HepG2 (cell line): ENCODE measurements at places on chromosomes 2 and 18.
A peak's percentile ranks its signal among the peaks of the same experiment; 100 is the strongest.

- DNase-seq = no peak
These were observed 31.2 kb upstream of the C1GALT1C1L start for GRCh38 chr2:43707255-43708015.

- no peak for DNase-seq
These were observed 86.8 kb upstream of the SNTG2 start for GRCh38 chr2:863732-864450.

DNA sequence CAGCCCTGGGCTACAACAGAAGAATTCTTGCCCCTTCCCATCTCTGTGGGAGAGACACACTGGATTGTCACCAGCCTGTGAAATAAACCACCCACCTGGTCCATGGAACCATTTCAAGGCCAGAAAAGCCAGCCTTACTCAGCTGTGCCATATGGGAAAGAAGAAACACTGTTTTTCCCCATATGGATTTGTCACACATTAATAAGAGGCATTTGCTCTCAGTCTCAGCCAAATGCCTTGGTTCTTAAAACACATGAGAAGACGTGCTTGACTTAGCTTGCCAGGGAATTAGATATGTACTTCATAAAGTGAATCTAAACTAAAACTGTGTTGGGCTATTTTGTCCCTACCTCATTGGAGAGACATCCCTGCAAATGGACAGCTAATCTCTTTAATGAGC, 308.6 kb upstream of the TNP1 start:
- DNase-seq = no peak

DNA sequence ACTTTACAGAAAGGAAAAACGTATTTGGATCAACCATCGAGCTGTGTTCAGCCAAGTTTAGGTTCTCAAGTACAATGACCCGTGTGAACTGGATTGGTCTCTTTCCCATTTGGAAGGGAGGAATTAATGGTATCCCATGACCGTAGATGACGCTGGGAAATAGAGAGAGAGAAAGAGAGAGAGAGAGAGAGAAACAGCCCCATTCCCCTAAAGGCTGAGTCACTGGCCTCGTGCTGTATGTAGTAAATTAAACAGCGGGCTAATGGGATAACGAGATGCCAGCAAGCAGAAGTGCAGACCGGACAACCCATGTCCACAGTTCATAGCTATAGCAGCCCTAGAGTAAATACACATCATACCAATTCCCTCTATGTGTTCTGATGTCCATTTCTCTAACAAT, 99.6 kb downstream of the BCL11A start:
- DNase-seq = peak; percentile 10

GRCh38 chr2:34099377-34099776, 500.3 kb upstream of the FAM98A start:
- DNase-seq = no peak

DNA sequence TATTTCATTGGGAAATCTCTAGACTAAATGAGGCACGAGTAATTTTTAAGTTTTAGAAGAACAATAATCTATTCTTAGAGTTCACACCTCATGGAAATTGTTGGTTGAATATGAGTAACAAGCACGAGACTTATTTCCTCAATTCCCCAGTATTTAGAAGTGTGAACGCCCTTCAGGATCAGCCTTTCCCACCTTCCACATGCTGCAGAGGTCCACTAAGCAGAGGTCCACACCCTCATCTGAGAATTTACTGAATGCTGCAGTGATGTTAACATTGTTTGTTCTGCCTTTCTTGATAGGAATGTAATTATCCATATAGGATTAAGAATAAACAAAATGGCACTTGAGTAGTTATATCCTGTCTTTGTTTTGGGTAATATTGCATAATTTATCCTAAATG, 41.8 kb downstream of the LTBP1 start:
- DNase-seq = no peak

DNA sequence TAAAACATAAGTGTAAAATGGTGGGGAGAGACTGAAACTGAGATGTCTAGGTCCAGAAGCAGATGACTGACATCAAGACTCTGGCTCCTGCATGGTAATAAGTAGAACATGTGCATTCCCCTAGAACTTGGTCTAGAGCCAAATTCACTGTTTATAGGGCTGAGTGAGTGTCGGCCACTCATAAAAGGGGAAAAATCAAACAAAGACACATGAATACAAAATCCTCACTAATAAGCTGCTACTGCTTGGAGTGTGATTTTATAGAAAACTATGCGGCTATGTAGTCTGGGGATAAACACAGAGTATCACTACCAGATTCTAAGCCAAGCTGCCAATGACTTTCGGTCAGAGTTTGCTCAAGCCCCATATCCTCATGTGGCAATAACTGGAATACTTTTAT, 1080.8 kb upstream of the DDX18 start:
- no peak for DNase-seq

DNA sequence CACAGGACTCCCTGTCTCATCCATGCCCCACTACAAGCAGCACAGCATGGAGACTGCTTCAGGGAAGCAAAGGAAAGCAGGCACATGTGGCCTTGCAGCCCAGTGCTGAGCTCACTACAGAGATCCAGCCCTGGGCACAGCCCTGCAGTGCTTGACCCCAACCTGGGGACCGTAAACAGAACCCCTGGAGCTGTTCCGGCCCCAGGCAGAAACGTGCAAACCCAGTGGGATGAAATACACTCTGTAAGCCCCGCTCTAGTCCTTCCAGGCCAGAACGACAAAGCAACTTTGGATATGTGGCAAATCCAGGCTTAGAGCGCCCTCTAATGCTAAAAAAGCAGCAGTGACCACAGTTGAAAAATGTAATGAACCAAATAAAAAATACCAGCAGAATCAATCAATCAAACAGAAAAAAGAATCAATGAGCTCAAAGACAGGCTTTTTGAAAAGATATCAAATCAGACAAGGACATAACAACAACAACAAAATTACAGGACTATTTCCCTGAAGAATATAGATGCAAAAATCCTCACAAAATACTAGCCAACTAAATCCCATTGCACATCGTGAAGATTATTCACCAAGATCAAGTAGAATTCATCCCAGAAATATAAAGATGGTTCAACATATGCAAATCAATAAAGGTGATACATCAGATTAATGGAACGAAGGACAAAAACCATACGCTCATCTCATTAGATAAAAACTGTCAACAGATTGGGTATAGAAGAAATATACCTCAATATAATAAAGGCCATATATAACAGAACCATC, 45.6 kb downstream of the ZNF519 start:
- peak; percentile 50 for DNase-seq

GRCh38 chr2:143451642-143452281, 322.5 kb downstream of the ARHGAP15 start:
- no peak for DNase-seq

GRCh38 chr2:139917690-139918384, 1137.6 kb upstream of the NXPH2 start:
- no peak for DNase-seq

DNA sequence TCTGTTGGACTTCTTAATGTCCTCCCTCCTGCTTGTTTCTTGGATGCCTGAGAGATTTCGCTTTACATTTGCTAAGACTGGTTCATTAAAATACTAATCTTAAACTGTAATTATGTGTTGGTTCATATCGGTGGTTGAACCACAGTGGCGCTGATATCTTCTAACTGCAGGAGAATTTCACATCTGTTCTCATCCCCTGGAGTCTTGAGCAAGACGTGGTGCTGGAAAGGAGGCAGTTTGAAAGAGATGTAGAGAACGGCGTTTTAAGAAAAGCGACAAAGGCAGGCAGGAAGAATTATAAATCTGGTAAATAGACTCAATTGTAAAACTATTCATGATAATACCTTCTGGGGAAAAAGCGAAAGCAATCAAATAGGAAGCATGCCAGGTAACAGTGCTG, 79.5 kb downstream of the NXPH2 start:
- DNase-seq = no peak

GRCh38 chr2:55140316-55141219, 90.3 kb upstream of the RTN4 start:
- no peak for DNase-seq

DNA sequence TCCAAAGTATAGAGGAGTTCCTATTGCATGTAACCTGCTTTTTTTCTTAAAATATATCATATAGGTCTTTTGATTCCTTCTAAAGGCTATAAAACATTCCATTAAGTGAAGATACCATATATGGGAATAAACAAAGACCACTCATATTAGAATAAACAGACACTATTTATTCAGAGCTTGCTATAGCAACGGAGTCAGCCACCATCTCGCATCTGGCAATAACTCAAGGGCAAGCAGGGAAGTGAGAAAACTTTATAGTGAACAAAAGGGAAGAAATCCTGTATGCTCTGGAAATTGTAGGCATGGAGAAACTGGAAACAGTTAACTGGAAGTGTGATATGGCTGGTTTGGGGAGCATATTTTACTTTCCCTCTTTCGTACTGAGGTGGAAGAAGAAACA, 301.9 kb downstream of the PTH2R start:
- no peak for DNase-seq

DNA sequence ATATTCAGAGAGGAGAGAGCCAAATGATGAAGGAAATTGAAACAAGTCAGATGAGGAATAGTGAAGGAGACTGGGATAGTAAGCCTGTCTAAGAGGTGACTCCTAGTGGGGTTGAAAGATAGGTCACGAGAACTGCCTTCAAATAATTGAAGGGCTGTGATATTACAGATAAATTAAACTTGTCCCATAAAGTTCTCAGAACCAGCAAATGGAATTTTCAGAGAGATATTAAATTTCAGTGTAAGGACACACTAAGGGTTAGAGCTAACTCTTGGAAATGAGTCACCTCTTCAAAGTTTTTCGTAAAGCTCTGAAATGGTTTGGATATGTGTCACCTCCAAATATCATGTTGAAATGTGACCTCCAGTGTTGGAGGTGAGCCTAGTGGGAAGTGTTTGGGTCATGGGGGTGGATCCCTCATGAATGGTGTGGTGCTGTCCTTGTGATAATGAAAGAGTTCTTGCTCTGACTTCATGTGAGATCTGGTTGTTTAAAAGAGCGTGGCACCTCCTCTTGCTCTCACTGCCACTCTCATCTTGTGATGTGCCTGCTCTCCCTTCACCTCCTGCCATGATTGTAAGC, 87.3 kb downstream of the BABAM2 start:
- DNase-seq = peak; percentile 60

DNA sequence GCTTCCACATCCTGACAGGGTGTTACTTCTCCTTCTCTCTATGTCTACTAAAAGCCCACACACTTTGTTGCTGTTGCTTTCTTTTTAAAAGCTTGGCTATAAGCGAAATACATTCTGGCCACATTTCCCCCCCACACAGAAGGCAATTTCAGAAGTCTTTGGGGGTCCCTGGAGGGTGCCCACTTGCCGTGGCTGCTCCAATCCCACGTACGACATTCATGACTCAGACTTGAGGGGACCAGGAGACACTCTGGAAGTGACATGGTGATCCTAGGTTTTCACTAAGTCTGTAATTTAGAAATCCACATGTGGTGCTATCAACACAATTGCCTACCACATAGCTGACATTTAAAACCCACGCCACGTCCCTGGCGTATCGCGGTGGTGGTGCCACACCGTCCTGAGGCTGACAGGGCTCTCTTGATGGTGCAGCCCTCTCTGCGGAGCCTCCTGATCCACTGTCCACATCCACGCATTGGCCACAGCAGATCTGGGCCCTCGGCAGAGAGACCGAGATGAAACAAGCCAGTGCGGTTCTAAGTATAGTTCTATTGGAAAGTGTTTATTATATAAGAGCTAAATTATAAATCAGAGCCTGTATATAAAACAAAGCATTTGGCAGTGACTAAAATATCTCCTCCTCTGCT, 42.4 kb downstream of the CYP27C1 start:
- no peak for DNase-seq

DNA sequence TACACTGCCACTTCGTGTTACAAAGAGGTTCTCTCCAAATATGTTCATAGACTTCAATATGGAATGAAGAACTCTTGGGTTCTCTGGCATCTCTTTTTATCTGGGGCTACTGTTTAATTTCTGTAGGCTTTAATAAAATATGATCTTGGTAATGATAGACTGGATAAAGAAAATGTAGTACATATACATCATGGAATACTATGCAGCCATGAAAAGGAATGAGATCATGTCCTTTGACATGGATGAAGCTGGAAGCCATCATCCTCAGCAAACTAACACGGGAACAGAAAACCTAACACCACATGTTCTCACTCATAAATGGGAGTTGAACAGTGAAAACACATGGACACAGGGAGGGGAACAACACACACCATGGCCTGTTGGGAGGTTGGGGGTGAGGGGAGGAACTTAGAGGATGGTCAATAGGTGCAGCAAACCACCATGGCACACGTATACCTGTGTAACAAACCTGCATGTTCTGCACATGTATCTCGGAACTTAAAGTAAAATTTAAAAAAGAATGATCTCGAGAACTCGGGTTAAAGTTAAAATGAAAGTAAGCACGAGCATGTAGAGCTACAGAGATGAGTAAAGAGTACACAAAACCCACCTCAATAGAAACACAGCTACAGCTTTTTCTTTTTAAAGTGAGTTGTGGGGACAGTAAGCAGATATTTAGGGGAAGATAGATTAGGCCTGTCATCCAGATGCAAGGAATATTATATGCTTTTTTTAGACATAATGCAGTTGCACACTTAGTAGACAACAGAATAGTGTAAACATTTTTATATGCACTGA, 102.3 kb downstream of the SGPP2 start:
- no peak for DNase-seq

DNA sequence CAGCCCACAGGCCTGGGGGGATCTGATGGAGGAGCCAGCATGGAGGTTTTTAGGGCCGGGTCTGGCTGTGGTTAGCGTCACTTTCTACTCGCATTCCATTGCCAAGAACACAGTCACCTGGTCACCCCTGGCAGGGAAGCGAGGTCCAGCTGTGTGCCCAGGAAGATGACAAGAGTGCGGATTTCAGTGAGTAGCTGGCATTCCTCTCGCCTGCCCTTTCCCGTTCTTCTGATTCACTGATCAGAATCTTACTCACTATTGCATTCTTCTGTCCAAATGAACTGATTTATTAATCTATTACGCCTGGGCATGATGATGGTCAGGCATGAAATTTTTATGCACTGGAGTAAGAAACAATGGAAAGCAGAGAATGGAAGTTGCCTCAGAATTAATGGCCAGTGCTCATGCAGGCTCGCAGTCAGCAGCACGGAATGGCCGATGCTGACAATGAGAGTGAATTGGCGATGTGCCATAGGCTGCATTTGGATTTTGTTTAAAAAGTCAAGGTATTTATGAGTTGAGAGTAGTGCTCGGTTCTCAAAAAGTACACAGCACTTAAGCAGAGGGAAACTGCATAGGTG, 76.4 kb upstream of the MGAT5 start:
- no peak for DNase-seq

DNA sequence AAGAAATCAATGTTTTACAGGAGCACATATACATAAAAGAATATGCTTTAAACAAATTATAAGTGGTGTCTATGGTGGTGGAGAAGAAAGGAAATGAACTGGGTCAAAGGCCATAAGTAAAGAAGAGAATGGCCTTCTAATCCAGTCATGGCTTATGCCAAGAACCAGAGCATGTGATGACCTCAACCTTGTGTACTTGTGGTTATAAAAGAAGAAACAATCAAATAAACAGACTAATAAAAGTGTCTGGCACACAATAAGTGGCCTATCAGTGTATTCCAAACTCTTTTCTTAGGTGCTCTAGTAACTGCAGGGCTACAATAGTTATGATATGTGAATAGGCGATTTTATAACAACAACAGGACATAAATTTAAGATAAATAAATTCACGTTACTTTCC, 2.6 kb downstream of the SERPINB11 start:
- no peak for DNase-seq

- peak; percentile 34 for DNase-seq
These were observed 364.8 kb upstream of the GALNT5 start for GRCh38 chr2:156892467-156893281.
